BJ (cell line): ENCODE measurements at places on chromosomes 3 and 15. TPM values are rescaled to one million over a fixed set of nuclear protein-coding genes. Genes with fewer than 3 reads are reported as not detected.

DNA sequence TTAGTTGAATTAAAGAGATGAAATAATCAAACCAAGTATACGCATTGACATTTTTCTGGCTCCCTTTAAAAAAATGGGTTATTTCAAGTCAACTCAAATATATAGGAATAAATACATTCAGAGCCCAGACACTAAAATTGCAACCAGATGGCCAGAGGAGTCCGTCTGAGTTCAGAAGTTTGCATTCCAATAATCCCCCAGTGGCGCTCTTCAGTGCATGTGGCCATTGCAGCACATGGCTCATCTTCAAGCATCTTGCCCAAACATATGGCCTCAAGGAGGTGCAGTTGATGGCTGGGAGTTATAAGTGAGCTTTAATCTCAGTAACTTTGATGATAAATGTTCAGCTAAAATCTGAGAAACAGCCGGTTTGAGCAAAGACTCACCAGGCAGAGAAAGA is 295.8 kb upstream of the LRRN1 start:
- DNase-seq = no peak

DNA sequence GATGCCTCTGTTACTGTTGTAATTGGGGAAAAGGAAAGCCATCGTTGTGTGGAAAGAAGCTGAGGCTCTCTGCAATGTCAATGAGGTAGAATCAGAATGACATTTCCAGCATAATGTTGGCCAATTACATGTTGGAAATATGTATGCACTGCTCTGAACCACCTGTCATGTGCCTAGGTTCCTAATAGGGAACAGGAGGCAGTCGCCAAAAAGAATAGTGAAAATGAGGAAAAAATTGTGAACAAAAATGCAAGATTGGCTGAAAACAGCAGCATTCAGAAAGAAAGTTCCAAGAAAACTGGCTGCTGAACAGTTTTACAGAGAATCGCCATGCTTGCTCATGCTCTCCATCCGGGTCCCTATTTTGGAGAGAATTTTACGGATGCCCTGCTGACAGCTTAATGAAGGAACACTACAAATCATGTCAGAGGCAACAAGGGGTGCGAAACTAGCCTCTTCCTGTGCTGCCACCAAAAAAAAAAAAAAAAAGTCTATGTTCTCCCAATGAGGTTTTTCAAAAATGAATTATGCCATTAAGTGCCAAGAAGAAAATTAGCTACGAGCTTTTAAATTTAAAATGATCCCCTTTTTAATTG is 305.9 kb upstream of the ARRDC4 start:
- no peak for DNase-seq

GRCh38 chr15:68256675-68257450 is 20.7 kb upstream of the FEM1B start:
- peak; percentile 65 for DNase-seq

GRCh38 chr3:29757054-29757777 is 476.3 kb downstream of the RBMS3 start:
- no peak for DNase-seq

- no peak for DNase-seq
Measured at GRCh38 chr3:168186293-168186983, 90.7 kb upstream of the GOLIM4 start.

- DNase-seq = no peak
Measured at GRCh38 chr3:149519912-149520311, 45.4 kb downstream of the TM4SF4 start.

DNA sequence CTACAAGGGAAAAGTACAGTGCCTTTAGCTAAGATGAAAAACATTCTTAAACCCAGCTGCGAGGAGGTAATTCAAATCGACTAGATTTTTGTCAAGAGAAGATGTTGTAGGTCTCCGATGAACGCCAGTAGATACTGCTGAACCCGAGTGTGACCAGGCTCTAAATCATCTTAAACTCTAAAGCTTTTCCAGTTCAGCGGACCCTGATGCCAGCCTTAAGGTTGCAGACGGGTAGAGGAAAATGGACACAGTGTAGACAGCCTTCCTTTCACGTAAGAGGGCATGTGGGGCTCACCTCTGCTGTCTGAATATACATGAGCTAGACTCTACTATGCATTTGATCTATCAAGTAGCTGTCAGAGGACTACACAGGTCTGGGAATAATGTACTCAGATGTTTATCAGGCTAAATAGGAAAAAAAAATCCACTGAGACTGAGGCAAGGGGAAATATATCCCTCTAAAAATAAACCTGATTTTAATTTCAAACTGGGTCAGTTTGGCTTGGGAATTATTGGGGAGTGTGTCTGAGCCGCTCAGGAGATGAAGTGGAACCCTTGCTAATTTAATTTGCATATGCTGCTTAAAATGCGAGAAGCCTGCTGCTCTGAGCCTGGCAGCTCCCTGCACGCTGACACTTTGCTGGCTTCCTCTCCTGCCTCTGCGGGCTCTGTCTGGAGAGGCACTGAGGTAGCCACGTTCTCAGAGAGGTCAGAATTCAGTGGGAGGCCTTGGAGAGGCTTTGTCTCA is 151.9 kb downstream of the CADPS start:
- no peak for DNase-seq

The PP2D1 gene
- not detected in 2 replicates for polyA plus RNA-seq

The DPPA2 gene
- not detected in 2 replicates for polyA plus RNA-seq

DNA sequence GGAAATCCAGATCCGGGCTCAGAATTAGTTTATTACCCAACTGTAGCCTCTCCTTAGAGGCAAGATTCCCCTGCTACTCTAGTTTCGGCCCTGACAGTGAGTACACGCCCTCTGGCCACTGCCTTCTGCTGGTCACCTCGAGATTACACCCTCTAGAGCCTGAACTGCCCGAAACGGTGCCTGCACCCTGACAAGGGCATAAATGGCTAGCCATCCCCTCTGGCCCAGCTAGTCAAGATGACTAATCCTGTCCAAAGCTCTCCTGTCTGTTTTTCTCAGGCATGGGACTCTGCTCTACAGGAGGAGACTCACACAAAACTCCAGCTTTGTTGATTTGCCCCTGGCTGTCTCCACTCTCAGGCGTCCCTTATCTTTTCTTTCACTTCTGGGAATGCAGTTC is 150.5 kb upstream of the UBE2E2 start:
- DNase-seq = no peak

The DNAH1 gene
- 2.7 and 4.8 TPM in 2 replicates for polyA plus RNA-seq

The CTXND1 gene
- polyA plus RNA-seq = not detected in 2 replicates

DNA sequence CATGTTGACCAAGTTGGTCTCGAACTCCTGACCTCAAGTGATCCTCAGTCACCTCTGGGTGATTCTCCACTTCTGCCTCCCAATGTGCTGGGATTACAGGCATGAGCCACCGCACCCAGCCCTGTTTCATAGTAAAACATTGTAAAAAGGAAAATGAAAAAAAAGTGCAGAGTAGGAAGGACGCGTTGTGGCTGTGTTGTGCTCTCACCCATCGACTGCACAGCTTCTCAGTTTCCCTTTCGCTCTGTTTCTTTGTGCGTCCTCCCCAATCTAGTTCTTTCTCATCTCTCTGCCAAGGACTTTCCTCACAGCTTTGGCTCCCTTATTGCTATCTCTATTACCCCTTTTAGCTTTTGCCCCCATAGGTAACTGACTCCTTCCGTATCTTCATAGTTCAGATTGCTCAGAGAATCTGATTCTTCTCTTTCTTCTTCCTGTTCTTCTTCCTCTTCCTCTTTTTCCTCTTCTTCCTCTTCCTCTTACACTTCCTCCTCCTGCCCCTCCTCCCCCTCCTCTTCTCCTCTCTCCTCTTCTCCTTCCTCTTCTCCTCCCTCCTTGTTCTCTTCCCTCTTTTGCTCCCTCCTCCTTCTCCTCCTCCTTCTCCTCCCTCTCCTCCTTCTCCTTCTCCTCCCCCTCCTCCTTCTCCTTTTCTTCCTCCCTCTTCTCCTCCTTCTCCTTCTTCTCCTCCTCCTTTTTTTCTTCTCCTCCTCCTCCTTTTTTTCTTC is 81.1 kb upstream of the VGLL4 start:
- no peak for DNase-seq

The ATP13A5 gene
- polyA plus RNA-seq = not detected in 2 replicates

The THAP10 gene
- 2.8 and 3.8 TPM in 2 replicates for polyA plus RNA-seq

- DNase-seq = no peak
Measured at GRCh38 chr3:52022323-52023100, 26.8 kb upstream of the RPL29 start.

GRCh38 chr3:140093742-140094141 is 158.8 kb downstream of the CLSTN2 start:
- peak; percentile 7 for DNase-seq
